Hematopoietic multipotent progenitor cell (in vitro differentiated cells): ENCODE measurements at places on chromosomes 4 and X. TPM values are rescaled to one million over a fixed set of nuclear protein-coding genes. Genes with fewer than 3 reads are reported as not detected.

Gene TRIML2
- not detected for total RNA-seq

Gene ANKRD50
- 14.3 TPM for total RNA-seq

Gene SLC9B1
- total RNA-seq, result 0.81 TPM

Gene GABRG1
- total RNA-seq, result not detected

Gene CLDN2
- not detected for total RNA-seq

Gene PRSS48
- not detected for total RNA-seq

Gene SOX3
- total RNA-seq, result not detected

Gene FOXP3
- total RNA-seq, result under 0.01 TPM

Gene ASB11
- total RNA-seq, result under 0.01 TPM

Gene DGKK
- not detected for total RNA-seq

Gene MFAP3L
- total RNA-seq, result 3.2 TPM

Gene MTNR1A
- not detected for total RNA-seq

Gene SPOCK3
- 4.6 TPM for total RNA-seq

Gene USP17L19
- not detected for total RNA-seq

Gene PRDM5
- 2.2 TPM for total RNA-seq

GRCh38 chr4:622071-622995, 3.0 kb upstream of the PDE6B start:
- no peak for DNase-seq

- no peak for DNase-seq
Observed at GRCh38 chr4:170227928-170228327, 138.2 kb upstream of the AADAT start.

- DNase-seq, result no peak
Observed at GRCh38 chr4:101064541-101065180, 282.7 kb downstream of the PPP3CA start.

GRCh38 chr4:83281307-83281706, 3.3 kb downstream of the COQ2 start:
- no peak for DNase-seq

GRCh38 chr4:67894659-67895058, 10.9 kb upstream of the TMPRSS11D start:
- DNase-seq, result no peak

- DNase-seq, result no peak
Observed at GRCh38 chr4:128768373-128768996, 41.0 kb upstream of the JADE1 start.

- DNase-seq, result peak; percentile 56
Observed at GRCh38 chrX:2430265-2430825, 70.4 kb downstream of the DHRSX start.

- DNase-seq, result no peak
Observed at GRCh38 chrX:136582624-136583023, 50.6 kb downstream of the VGLL1 start.

- DNase-seq, result no peak
Observed at GRCh38 chr4:56799161-56799759, 22.2 kb downstream of the SPINK2 start.

DNA sequence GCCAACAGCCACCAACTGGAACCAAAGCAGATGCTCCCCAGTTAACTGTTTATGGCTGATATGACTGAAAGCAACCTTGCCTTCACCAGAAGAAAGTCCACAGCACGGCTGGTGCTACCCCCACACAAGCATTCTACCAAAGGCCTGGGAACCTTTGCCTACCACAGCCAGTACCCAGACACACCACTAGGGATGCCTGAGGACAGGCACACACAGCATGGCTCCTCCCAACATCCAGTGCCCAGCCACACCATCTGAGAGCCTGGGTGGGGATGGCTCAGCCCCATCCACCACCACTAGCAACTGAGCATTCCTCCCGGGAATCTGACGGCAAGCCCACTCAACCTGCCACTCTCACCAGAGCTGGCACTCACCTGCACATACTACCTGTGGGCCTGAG, 178.6 kb downstream of the SLC7A11 start:
- DNase-seq, result no peak

GRCh38 chrX:47026198-47026597, 52.0 kb upstream of the RGN start:
- DNase-seq, result no peak

DNA sequence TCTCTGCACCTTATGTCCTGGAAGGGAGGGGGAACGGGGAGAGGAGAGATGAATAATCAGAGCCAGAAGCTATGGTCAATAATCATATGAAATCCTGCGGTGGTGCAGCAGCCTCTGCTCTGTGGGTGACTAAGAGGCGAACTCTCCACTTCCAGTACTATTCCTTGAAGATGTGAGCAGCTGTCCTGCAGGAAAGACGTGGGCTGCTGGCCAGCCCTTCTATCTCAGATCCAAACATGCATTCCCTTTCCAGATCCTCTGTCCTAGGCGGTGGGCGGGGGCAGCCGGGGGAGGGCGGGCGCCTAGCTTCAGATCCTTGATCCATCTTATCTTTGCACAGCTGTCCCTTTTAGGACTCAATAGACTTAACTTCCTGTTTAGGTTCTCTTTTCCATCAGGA, 34.5 kb downstream of the SPINK2 start:
- DNase-seq, result no peak

- no peak for DNase-seq
Observed at GRCh38 chr4:20086799-20087521, 164.7 kb upstream of the SLIT2 start.

DNA sequence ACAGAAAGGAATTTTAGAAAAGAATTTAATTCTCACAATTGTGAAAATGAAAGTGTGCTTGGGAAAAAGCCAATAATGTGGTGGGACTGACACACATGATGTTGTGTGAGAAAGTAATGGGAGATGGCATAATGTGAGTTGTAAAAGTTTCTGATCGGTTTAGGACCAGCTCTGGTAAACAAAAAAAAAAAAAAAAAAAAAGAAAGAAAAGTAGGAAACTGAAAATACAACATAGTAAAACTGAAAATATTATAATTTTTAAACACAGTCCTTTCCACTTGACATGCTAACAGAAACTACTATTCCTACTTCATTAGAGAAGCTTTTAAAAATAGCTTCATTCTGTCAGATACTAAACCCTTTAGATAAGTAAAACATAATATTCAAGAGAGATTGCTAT, 28.2 kb downstream of the RAP1GDS1 start:
- peak; percentile 22 for DNase-seq

DNA sequence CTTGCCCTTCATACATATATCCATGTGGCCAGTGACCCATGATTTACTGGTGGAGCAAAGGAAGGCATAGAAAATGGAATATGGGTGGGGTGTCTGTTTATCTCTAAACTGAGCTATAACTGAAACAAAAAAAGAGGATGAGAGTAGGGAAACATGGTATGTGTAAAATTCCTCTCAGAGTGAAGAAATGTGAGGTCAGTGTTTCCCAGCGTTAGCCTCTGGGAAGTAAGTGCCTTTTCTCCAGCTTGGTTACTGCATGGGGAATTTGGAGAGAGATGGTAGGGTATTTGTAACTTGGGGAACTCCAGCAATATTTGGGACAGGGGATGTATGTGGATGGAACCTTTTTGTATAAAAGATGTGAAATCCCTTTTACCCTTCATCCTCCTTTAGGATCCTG, 89.4 kb downstream of the AFF1 start:
- DNase-seq, result no peak

DNA sequence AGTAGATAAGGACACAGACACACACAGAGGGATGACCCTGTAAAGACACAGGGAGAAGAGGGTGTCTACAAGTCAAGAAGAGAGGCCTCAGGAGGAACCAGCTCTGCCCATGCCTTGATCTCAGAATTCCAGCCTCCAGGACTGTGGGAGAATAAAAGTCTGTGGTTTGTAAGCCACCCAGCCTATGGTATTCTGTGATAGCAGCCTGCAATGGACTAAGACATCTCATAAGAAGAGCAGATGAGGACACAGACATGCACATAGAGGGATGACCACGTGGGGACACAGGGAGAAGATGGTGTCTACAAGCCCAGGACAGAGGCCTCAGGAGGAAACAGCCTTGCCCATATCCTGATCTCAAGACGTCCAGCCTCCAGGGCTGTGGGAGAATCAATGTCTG, 9.4 kb downstream of the XG start:
- no peak for DNase-seq

GRCh38 chr4:143377611-143378099, 41.0 kb downstream of the GAB1 start:
- no peak for DNase-seq

DNA sequence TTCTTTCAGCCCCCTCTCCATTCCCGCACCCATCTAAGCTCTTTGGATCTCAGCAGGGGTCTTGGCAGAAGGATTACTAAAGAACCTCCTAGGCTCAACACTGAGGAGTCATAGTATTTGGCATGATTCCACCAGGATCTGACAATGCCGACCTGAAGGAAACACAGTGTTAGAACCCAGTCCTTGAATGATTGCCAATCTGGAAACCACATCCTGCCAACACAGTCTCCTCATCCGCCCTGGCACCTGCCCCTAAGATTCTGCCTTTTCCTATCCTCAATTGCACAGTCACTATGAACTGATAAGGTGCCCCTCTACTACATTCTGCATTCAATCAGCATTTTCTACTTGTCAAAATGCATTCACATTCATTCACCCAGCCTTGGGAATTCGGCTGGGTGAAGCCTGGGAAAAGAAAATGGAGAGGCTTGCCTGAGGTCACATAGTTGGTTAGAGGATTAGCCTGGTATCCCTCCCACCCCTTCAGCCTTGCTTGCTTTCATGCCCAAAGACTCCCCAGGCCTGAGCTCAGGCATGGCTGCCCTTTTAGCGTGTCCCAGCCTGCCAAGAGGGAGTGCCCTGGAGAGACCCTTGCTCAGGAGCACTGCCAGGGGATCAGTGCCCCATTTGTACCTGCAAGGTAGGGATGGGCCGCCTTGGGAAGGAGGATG, 2.2 kb upstream of the CLDN2 start:
- DNase-seq, result peak; percentile 77

DNA sequence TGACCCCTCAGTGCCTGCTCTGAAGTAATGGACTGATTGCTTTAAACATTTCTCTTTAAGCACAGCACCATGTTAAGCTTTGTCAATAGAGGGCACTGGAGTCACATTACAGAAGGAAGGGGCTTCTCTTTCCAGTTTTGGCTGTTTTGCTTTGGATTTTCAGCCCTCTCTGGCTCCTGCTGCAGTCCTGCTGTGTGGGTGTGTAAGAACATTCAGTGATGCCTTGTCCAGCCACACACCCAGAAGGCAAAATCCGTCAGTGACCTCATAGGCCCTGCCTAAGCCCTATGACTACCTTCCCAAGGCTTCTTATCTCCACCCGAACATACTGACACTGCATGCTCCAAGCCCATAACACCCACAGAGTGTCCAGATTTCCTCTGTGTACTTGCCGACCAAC, 215.3 kb upstream of the CTSO start:
- DNase-seq, result no peak

DNA sequence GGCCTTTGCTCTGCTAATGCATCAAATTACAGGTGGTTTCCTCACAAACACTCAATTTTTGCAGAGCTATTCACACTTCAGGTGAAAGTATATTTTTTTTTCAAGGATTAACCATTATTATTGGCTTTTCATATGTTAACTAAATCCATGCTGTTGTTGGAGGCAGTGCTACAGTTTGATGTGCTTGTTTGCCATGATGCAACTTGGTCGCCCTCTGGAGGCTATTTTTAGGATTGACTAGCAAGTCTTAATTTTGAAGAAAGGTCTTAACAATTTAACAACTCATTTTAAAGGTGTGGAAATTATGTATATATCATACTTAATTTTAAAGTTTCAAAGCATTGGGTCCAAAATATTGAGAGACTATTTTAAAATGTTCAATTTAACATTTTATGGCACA, 168.8 kb upstream of the FAM47A start:
- DNase-seq, result no peak

GRCh38 chr4:90084967-90085295, 42.3 kb upstream of the CCSER1 start:
- no peak for DNase-seq

- no peak for DNase-seq
Observed at GRCh38 chr4:184292877-184293276, 75.2 kb upstream of the ENPP6 start.

DNA sequence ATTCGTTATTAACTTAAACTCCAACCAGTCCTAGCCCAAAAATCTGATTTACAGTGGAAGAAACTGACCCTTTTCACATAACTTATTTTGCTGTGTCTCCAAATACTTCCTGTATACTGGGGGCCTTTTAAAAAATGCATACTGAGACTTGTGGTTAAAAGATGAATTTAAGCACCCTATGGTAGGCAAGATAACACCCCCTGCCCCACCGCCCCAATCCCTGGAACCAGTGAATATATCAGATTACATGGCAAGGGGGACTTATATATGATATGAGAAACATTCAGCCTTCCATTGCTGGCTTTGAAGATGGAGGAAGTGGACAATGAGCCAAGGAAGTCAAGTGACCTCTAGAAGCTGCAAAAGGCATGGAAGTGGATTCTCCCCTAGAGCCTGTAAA, 3.1 kb upstream of the CLCN3 start:
- no peak for DNase-seq

DNA sequence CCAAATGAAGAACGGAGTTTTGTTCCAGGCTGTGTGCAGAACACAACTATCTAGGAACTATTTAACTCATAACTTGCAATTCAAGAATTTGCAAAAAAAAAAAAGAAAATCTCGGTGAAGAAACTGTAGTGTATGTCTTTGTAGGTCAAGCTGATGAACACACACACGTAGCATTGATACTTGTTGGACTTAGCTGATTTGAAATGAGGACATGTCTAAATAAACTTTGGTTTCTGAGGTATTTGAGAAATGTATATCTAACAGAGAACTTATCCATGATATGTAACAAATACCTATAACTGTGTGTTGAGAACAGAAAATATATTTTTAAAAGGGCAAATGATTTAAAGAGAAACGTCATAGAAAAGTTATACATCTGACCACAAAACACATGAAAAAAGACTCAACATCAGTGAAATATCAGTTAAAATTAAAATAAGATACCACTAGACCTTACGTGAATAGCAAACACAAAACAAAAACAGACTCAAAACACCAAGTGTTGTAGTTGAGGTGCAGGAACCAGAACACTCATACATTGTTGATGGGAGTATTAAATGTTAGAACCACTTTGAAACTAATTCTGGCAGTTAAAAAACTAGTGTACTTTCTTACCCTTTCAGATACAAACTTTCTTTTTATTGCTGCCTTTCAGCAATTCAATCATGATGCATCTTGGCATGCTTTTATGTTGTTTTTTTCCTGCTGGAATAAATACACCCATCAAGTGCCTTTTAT, 1535.8 kb upstream of the PCDH10 start:
- no peak for DNase-seq

- DNase-seq, result no peak
Observed at GRCh38 chrX:80388206-80388605, 32.0 kb upstream of the TENT5D start.
